AML-193 (cell line): ENCODE measurements at places on chromosomes 13 and 19.
A peak's percentile ranks its signal among the peaks of the same experiment; 100 is the strongest.

- no peak for DNase-seq
Observed at GRCh38 chr19:17348700-17349099, 11.3 kb downstream of the GTPBP3 start.

DNA sequence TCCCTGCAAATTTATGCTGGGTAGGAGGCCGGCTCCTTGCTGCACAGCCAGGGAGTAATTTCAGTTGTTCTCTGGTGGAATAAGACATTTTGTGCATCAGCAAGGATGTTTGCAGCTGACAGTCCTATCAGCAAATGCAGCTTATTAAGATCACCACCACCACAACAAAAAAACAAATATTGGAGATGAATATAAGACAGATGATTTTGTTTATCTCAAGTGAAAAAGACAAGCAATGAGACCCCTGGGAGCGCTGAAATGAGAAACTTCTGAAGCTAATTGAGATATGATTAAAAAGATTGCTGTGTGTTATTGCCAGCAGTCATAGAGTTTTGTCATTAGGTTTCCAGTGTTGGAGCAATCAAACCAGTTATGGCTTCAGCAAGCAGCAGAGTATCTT, 505.6 kb downstream of the GPC6 start:
- DNase-seq = no peak

- DNase-seq = peak; percentile 89
Observed at GRCh38 chr13:109790086-109790485, 3.7 kb upstream of the IRS2 start.

- no peak for DNase-seq
Observed at GRCh38 chr13:20812890-20813289, 39.1 kb upstream of the EEF1AKMT1 start.

DNA sequence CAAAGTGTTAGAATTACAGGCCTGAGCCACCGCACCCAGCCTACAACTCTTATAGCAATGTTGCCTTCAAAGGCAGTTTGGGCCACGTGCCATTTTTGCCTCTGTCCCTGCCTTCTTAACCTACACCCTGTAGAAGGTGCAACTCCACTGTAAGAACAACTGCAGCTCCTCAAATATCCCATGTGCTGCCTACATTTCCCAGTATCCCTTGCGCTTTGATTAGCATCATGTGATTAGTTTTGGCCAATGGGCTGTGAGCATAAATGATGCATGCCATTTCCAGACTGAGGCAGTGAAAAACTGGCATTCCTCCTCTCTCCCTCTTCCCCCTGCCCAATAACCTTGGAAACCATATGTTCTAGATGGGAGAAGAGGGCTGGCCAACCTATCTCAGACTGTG, 75.2 kb upstream of the MRI1 start:
- no peak for DNase-seq

DNA sequence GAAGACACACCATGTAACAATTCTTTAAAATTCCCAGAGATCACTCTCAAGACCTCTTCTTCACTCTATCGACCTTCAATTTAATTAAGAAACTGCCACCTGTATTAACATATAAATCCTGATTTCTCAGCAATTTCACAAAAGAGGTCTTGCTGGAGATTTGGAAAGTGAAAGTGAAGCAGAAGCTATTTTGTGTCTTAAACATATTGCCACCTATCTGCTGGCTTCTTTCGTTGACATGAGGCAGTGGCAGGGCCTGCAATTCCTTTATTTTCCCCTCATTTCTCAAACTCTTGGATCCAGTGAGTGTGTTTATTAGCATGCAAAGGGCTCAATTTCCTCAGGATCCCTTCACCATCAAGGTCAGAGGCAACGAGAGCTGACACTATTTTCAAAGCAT, 780.2 kb upstream of the SLITRK1 start:
- no peak for DNase-seq

DNA sequence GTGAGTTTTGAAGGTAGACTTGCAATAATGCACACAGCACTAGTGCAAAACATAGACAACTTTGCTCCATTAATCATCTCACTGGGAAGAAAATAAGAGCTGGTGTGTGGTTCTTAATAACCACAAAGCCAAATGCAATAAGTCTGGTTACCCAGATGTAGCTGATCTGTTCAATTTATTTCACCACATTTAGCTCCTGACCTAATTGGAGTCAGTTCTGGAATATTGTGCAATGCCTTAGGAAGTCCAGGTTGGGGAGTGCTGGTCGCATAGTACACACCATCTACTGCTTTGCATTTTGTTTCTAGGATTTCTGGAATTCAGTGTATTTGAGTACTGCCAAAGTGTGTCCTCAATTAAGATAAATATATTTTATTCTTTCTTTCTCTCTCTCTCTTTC, 483.3 kb upstream of the SPRY2 start:
- no peak for DNase-seq

- no peak for DNase-seq
Observed at GRCh38 chr13:70249332-70250064, 141.2 kb upstream of the KLHL1 start.

DNA sequence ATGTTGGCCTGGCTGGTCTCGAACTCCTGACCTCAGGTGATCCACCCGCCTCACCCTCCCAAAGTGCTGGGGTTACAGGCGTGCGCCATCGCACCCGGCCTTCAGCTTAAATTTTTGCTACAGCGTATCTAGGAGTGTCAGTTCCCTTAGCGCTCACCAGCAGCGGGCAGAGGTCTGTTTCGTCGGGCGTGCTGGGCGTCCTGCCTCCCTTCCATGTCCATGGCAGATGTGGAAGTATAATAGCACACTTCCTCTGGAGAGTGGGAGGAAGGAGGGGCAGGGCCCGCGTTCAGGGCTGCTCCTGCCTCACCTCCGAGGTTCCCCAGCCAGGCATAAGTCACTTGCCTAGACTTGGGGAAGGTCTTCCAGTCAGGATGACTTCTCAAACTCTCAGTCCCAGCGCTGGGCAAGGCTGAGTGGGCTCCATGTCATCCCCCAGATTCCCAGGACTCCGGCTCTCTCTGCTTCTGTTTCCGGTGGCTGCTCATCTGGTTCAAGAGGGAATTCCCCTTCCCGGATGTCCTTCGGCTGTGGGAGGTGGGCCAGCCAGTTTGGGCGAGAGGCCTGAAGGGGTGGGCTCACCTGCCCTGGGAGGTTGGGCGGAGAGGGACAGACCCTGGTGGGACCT, 9.5 kb downstream of the IL4I1 start:
- no peak for DNase-seq

GRCh38 chr13:78085434-78086225, 167.0 kb upstream of the EDNRB start:
- peak; percentile 28 for DNase-seq

GRCh38 chr13:38697197-38697596, 10.3 kb downstream of the FREM2 start:
- no peak for DNase-seq

DNA sequence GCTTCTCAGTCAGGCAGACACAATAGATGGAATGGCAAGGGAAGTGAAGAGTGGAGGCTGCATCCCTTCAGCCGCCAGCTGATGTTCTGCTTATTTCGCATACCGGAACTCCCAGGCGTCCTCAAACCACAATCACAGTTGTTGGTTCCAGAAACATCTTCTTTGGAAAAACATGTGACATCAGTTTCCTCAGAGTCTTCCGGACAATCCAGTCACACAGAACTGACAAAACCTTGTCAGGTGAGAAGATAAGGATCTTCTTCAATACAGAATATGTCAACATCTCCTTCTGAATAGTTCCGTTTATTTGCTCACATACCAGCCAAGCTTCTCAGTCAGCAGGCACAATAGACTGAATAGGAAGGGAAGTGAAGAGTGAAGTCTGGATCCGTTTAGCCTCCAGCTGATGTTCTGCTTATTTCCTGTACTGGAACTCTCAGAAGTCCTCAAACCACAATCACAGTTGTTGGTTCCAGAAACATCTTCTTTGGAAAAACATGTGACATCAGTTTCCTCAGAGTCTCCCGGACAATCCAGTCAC, 45.1 kb upstream of the CEACAM21 start:
- peak; percentile 75 for DNase-seq

DNA sequence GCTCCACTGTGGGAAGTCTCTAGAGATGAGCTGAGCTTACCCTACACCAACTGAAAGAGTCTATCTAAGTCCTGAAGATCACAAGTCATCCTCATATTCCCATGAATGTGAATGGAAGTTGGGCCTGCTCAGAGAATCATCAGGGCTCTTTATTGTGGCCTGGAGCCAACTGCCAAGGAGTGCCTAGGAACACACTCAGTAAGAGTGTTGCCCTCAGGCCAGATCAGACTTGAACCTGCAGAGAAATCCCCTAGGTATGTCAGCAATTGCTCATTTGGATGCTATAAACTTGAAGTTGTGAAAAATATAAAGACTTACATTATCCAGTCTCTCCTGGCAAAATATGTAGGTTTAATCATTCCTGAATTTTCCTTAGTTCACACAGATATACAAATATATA, 1070.2 kb downstream of the EFNB2 start:
- no peak for DNase-seq

DNA sequence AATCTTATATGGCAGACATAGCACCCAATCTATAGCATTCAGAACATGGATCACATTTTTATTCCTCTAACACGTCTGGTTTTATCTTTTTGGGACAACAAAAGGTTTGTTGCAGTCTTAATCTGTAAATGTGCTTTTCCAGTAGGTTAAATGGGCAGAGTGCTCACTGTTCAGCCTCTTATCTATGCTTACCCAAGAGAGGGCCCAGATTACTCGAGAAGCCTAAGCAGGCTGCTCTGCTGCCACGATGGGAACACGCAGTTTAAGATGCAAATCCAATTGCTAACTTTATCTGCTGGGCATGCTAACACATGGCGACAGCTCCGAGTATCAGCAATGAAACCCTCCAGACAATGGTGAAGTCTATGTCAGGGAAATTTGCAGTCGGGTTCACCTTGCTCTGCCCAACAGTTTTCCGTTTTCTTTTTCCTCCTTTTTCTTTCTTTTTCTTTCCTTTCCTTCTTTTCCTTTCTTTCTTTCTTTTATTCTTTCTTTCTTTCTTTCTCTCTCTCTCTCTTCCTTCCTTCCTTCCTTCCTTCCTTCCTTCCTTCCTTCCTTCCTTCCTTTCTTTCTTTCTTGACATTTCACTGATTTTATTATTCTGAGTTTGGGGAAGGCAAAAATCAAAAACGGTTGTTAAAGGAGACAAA, 115.3 kb downstream of the RBM26 start:
- no peak for DNase-seq

GRCh38 chr19:8505680-8506401, 3.4 kb upstream of the PRAM1 start:
- peak; percentile 48 for DNase-seq
